ENCODE measurements at places on chromosomes 3 and 15.

- DNase-seq: no peak
Measured at GRCh38 chr3:86702381-86702958, 288.5 kb downstream of the VGLL3 start.

GRCh38 chr3:119240101-119240590 is 532 bp downstream of the B4GALT4 start:
- DNase-seq: no peak

DNA sequence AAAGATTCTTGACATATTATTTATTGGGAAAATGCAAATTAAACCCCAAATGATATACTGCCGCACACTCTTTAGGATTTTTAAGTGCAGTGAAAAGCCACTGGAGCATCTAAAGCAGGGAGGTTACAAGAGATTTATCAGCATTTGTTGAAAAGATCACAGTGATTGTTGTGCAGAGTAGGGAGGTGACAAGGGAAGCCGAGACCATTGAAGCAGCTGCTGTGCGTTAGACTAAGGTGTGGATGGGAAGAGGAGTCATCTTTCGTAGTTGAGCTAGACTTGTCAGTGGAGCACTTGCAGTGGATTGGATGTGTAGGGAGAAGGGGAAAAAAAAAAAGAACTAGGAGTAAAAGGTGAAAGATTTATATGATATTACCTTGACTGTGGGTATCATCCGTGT is 854.6 kb downstream of the NTRK3 start:
- no peak for DNase-seq

GRCh38 chr3:55169608-55170072 is 241.8 kb upstream of the LRTM1 start:
- no peak for DNase-seq

- DNase-seq: no peak
Measured at GRCh38 chr3:97816811-97817210, 5.0 kb upstream of the CRYBG3 start.

GRCh38 chr15:64151727-64152506 is at the start of gene SNX22:
TSS of gene SNX22 (plus strand) at chr15:64151731. CDS start at chr15:64151776, 45 bp downstream.
- DNase-seq: no peak

DNA sequence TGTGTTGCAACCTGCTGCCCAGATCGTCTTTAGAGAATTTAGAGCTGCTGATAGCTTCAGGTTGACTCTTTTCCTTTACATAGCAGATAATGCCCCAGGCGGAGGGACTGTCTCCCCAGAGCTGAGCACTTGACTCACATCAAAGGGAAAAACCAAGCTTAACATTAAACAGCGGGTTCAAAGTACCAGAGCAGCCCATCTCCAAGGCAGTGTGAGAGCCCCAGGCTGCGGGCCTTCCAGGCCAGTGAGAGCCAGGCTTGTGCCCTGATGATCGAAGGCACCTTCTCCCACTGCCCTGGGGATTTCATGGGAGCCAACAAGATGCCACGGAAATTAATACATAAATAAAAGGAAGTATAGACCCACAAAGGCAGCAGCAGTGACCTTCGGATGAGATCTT is 275.6 kb downstream of the XXYLT1 start:
- DNase-seq: no peak

GRCh38 chr15:89177633-89178306 is 43.6 kb downstream of the RLBP1 start:
- DNase-seq: peak; percentile 41

DNA sequence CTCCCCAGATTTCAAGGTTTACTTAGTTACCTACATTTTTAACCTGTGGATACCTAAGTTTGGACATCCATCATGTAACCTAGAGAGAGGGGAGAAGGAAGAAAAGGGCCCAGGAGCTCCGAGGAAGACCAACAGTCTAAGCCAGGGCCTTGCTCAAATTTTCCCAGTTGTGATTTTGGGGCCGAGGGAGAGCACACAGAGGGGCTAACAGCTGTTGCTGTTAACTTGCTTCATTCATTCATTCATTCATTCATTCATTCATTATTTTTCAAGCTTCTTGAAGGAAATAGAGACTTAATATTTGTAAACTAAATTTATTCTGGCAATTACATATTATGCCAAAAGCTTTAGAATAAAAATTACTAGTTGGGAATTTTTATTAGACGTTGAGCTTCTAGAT is 22.9 kb downstream of the SYNM start:
- DNase-seq: no peak

GRCh38 chr3:77203851-77204250 is 164.0 kb downstream of the ROBO2 start:
- no peak for DNase-seq

DNA sequence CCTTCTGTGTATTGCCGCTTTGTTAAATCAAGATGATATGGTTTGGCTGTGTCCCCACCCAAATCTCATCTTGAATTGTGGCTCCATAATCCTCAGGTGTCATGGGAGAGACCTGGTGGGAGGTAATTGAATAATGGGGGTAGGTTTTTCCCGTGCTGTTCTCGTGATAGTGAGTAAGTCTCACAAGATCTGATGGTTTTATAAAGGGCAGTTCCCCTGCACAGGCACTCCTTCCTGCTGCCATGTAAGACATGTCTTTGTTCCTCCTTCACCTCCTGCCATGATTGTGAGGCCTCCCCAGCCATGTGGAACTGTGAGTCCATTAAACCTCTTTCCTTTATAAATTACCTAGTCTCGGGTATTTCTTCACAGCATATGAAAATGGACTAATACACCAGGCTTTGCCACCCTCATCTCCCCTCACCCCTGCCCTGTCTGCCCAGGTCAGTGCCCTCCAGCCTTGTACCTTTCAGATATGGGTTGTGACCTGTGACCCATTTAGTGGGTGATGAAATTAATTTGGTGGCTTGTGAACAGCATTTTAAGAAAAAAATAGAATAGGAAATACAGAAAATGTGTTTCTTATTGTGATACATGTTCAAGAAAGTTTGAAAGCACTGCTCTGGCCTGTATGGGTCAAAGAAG is 56.1 kb upstream of the MCF2L2 start:
- no peak for DNase-seq

Measured in activated naive CD8-positive, alpha-beta T cell treated with anti-CD3 and anti-CD28 coated beads, Interleukin-2, amount 50 U/mL, for 16 hours (primary cell).